ENCODE measurements at places on chromosomes 12 and 14. TPM values are rescaled to one million over a fixed set of nuclear protein-coding genes. Genes with fewer than 3 reads are reported as not detected.

GRCh38 chr14:21219120-21219519 lies 50.1 kb downstream of the HNRNPC start:
- no peak for DNase-seq

DNA sequence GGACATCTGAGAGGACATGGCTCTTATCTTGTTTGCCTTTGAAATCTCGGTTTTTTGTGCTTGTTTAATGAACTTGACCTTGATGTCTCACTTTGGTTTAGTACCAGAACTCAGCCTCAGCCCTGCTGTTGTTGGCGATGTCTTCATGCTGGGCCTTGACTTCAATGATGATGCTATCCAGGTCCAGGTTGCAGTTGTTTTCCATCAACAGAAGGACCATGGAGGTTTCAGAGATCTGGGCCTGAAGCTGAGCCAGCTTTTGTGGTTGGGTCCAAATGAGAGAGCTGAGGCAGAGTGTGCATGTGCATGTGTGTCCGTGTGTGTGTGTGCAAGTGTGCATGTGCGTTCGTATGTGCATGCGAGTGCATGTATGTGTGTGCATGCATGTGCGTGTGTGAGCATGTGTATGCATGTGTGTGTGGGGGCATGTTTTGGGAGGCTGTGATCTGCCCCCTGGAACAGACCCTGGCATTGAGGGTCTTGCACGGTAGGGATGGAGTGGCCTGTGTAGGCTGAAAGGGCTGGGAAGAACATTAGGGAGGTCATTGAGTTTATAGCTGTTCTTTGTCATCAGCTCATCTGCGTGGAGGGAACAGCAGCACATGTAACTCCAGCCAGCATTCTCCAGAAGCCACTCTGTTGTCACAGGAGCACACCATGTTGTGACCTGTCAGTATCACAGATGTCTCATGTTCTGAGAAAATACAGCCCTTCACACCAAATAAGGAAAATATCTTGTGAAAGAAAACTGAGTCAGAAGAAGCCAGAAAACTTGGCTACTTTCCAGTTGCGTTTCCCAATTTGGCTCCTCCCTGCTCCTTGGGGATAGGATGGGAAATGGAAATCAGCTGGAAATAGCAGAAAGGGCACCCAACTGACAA lies 10.0 kb upstream of the KRT82 start:
- no peak for DNase-seq

Gene DPY19L2
- 0.24 TPM for total RNA-seq

GRCh38 chr14:89298056-89298834 lies 118.8 kb downstream of the FOXN3 start:
- DNase-seq = no peak

DNA sequence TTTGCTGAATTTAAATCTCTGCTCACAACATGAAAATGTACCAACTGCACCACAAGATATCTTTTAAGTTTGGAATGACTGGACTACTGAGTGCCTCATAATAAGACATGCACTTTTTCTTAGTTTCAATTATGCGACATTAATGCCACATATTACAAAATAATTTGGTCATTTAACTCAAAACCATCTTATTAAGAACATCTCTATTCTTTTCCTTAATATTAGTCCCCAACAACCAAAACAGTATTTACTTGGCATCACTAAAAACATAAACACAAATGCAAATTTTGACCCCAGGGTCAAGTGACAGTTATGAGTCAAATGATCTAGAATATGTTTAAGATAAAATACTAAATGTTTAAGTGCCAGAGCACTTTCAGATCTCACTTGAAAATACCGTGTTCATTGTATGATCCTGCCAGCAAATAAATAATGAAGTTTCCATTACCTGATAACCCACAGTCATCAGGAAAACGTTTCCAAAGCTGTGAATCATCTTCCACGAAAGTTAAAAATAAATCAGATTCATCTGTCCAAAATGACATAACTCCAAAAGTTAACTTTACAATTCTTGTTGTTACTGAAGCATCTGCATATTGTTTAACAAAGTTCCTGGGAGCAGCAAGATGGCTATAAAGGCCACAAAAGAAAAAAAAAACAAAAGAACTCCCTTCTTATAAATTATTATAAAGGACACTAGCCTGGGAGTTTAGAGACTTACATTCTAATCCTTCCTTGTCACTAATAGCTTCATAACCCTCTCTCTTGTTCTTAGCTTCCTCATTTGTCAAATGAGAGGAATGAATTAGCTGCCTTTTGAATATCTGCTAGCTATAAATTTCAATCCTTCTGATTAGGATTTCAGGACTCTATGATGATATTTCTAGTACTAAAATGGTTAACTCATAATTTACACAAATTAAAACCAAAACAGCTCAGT lies 30.5 kb upstream of the AP4S1 start:
- DNase-seq = peak; percentile 8

DNA sequence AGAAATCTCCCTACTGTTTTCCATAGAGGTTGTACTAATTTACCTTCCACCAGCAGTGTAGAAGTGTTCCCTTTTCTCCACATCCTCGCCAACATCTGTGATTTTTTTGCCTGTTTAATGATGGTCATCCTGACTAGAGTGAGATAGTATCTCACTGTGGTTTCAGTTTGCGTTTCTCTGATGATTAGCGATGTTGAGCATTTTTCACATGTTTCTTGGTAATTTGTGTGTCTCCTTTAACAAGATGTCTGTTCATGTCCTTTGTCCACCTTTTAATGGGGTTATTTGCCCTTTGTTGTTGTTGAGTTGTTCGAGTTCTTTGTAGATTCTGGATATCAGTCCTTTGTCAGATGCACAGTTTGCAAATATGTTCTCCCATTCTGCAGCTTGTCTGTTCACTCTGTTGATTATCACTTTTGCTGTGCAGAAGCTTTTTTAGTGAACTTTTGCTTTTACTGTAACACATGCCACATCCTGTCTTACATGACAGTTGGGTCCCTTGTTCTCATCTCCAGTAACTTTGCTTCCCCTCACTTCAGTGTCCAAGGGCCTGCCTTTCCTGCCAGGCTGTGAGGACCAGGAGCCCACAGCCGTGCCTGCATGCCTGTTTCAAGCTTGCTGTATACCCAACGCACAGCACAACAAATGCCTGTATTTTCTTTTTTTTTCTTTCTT lies 64.9 kb downstream of the SPRING1 start:
- peak; percentile 63 for DNase-seq

All from GM12878 (cell line).